NCI-H187 (cell line): ENCODE measurements at places on chromosomes 4 and X.
A peak's percentile ranks its signal among the peaks of the same experiment; 100 is the strongest.

DNA sequence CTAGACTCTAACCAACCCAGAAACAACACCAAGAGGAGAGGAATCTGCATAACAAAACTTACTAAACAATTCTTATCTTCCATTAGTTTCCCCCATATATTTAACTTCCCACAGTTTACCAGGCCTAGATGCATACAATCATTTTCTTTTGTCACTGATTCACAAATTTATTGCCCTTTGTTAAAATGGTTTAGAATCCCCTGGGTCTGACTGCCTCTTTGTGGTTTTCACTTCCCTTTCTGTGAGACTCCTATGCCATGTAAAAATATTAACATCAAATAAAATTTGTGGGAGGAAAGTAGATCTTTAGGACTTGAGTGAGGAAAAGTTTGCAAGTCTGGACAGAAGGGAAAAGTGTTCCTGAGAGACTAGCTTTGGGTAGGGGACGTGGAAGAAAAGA is 393.8 kb upstream of the CNKSR2 start:
- no peak for DNase-seq

- no peak for DNase-seq
Observed at GRCh38 chr4:7060346-7061150, 7.3 kb downstream of the GRPEL1 start.

- no peak for DNase-seq
Observed at GRCh38 chr4:87465739-87466366, 43.5 kb downstream of the NUDT9 start.

DNA sequence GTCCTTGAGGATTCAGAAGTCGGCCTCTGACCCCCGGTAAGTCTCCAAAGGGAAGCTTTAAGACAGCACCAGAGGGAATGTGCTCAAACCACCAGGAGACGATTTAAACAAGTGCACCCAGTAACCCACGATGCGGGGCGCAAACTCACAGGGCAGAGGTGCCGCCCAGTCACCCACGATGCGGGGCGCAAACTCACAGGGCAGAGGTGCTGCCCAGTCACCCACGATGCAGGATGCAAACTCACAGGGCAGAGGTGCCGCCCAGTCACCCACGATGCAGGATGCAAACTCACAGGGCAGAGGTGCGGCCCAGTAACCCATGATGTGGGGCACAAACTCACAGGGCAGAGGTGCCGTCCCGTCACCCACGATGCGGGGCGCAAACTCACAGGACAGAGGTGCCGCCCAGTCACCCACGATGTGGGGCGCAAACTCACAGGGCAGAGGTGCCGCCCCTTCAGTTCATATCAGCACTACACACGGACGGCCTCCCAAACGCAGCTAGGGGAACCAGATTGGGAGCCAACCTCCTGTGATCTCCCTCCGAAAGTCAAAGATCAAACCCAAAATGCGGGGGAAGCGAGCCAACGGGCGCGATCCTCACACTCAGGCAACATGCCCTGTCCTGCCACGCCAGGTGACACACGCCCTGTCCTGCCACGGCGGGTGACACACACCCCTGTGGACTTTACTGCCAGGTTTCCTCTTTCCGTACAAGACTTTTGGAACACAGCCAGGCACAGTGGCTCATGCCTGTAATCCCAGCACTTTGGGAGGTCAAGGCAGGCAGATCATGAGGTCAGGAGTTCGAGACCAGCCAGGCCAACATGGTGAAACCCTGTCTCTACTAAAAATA is 11.3 kb downstream of the PPP2R3B start:
- DNase-seq, result no peak

DNA sequence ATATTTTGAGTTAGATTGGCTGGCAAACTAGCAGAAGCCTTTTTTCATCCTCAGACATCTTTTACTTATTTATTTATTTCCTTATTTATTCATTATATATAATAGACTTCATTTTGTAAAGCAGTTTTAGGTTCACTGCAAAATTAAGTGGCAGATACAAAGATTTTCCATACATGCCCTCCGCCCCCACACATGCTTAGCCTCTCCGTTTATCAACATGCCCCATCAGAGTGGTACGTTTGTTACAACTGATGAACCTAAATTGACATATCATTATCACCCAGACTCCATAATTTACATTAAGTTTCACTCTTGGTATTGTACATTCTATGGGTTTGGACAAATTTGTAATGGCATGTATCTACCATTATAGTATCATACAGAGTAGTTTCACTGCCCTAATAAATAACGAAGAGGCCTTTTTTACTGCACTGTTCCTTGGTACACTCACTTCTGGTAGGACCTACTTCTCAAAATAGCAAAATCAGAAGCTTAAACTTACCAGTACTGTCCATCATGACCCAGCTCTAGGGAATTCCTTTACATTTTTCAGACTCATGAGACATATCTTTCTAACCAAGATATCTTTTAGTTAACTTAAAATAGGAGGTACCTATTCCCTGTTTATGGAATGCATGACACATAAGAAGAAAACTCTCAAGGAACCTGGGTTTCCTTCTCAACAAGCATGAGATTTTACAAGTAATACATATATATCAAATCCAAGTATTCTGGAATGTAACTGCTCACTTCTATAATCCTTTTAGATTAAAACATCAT is 4.8 kb upstream of the TMPRSS11B start:
- DNase-seq, result no peak

- no peak for DNase-seq
Observed at GRCh38 chr4:57194068-57194611, 84.0 kb upstream of the IGFBP7 start.

GRCh38 chrX:44039556-44039955 is 66.4 kb upstream of the NDP start:
- no peak for DNase-seq

DNA sequence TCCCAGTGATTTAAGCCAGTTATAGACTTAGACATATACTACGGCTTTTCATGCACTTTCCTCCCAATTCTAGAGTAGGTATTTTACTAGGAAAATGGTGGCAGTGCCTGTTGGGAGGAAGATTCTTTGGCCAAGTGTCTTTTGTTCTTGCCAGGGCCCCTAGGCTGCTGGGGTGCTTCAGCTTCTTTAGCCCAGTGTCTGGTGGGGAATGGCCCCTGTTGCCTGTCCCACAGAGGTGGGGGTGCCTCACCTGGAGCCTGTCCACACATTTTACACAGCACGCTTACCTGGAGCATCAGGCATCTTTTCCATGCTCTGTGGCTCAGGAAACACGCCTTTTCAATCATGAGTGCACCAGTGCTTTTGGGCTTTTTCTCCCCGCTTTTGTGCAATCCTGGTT is 33.2 kb upstream of the MSANTD1 start:
- DNase-seq, result no peak

- no peak for DNase-seq
Observed at GRCh38 chr4:176444741-176445140, 125.0 kb downstream of the SPCS3 start.

DNA sequence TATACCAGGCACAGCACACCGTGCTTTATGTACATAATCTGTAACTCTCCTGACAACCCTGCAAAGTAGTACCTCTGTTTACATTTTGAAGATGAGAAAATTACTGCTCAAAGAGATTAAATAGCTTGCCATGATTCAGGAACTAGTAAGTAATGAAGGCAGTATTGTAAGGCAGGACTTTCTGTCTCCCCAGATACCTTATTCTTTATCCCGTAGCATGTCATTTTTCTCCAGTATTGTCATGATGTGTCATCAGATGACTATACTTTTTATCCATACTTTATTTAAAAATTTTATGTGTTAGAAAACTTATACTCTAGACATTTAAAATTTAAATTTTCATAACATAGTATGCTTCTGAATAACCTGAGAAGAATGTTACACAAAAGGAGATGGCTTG is 188.3 kb upstream of the NUDT6 start:
- no peak for DNase-seq

- DNase-seq, result no peak
Observed at GRCh38 chr4:95728145-95728544, 111.7 kb upstream of the PDHA2 start.

DNA sequence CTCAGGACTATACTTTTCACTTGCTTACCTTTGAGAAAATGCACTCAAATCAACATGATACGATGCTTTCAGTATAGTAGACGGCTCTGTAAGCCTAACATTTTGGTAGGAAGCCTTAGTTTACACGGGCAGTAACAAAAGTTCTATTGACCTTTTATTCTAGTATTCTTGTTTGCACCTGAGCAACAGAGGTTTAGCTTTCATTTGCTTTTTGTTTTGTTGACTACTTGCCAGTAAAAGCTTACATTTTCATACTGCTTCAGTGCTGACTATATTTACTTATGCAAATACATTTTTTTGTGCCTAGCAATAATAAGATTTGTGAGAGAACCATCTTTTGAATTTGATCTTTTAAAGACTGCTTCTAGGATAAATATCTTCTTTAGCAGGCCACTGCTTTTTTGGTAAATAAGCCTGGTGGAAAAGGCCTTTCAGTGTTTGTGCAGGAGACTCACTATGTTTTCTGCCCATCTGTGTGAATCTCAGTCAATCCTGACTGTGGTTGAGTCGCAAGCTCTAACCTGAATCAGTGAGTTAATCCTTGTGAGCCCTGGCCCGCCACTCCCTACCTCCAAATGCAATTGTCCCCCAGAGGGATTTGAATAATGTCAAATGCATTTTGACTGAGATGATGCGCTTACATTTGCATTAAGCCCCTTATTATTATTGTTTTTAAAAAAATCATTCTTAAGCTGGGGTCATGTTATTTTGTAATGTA is 21.9 kb downstream of the FHIP1A start:
- DNase-seq, result no peak

DNA sequence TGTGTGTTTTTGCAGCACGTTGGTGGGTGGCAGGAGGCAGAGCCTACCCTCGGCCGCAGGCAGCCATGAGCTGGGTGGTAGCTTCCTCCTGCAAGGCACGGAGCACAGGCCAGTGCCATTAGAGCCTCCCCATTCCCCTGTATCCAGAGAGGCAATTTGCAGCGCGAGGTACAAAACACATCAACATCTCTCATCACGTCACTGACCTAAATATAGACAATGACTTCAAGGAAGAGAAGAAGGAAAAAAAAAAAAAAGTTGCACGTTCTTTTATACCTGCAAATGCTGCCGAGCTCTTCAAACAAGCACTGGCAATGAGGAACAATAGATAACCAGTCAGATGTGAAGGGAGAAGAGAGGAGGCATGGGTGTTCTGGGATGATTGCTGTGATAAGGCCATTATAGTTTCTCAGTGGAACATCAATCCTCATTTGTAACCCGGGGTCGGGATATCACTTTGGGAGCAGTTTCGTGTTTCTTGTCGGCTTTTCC is 159.9 kb downstream of the MGST2 start:
- peak; percentile 45 for DNase-seq

- no peak for DNase-seq
Observed at GRCh38 chr4:102780476-102781144, 19.8 kb upstream of the MANBA start.

GRCh38 chr4:47374477-47374876 is 89.0 kb downstream of the COMMD8 start:
- no peak for DNase-seq

GRCh38 chr4:173526027-173526482 is 4.0 kb downstream of the HAND2 start:
- DNase-seq, result no peak

DNA sequence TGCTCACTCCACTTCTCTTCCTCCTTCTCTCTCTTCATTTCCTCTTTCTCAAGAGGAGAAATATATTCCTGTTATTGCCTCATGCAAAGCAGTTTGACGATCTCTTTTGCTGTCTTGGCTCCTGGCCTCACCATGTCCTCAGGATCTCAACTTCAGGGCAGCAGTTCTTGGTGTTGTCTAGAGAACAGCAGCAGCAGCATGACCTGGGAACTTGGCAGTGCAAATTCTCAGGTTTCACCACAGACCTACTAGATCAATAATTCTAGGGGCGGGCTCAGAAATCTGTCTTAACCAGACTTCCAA is 193.4 kb upstream of the EDNRA start:
- no peak for DNase-seq

DNA sequence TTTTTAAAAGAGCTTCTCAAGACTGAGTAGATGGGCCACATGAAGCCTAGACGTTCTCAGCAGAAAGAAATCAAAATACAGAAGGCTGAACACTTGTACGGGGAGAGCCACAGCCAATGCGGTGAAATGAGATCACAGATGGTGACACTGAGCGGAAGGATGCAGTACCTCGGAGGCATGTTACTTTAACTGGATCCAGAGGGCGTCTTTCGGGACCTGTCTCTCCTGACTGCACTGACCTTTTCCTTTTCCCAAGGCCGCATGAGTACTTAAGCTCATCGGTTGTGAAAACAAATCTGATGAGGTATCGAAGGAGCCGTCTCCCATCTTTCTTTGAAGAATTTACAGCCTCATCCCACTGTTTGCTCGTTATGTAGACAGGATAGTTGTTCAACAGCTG is 32.6 kb downstream of the BEND4 start:
- no peak for DNase-seq

DNA sequence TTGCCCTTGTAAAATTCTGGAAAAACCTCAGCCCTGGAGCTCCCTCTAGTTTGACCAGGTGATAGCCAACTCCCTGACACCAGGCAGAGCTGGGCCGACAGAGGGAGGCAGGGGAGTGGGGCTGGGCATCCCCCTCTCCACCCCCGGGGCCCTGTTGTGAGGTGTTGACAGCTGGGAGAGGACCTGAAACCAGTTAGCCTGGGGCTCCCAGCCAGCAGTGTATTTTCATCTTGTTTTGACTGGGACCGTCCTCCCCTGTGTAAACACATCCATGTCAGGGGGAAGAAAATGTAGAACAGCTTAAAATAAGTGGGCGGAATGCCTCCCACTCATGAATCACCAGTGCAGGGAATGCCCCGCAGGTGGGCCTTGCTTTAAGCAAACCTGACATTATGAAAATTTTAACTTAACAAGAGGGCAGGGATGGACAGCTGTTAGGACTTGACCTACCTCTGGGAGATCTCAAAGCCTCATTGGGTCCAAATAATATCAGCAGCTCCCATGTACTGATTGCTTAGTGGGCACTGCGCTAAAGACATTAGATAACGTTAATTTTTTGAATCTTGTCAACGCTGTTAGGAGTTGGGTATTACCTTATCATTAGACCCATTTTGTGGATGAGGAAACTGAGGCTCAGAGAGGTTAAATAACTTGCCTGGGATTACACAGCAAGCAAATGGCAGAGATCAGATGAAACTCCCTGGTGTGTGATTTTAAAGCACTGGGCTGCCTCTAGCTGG is 45.9 kb downstream of the TSC22D3 start:
- DNase-seq, result no peak

- DNase-seq, result no peak
Observed at GRCh38 chr4:180134091-180134866, 2108.9 kb upstream of the TENM3 start.

DNA sequence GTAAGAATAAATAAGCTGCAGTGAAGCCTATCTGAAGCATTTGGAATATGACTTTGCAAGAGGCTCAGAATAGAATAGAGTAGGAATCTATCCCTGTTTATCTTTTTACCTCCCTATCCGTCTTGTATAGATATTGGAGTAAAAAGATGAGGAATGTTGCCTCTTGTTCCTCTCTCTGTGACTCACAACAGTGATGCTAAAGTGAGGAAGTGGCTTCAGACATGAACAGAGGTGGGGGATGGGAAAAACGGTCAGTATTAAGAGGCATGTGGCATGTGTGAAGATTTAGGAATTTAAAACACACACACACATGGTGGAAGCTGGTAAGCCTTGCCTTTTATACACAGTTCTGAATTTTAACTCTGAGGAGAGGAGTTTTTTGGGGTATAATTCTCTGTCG is 3.8 kb upstream of the DCAF4L1 start:
- DNase-seq, result no peak
